ENCODE measurements at places on chromosomes 4 and X.

- no peak for DNase-seq
These were observed 55.4 kb downstream of the C4orf51 start for GRCh38 chr4:145735347-145735675.

- peak; percentile 7 for DNase-seq
These were observed 121.9 kb downstream of the GLRA3 start for GRCh38 chr4:174707051-174707676.

GRCh38 chrX:3295731-3296130, 50.7 kb downstream of the MXRA5 start:
- DNase-seq = peak; percentile 3

GRCh38 chrX:84339507-84340364, 151.7 kb upstream of the RPS6KA6 start:
- no peak for DNase-seq

GRCh38 chr4:123776267-123776666, 379.7 kb downstream of the SPRY1 start:
- no peak for DNase-seq

- no peak for DNase-seq
These were observed 814.6 kb upstream of the FRG1 start for GRCh38 chr4:189126040-189126439.

GRCh38 chr4:181319629-181320028, 923.6 kb upstream of the TENM3 start:
- no peak for DNase-seq

GRCh38 chrX:9706421-9706820, 59.2 kb downstream of the GPR143 start:
- no peak for DNase-seq

GRCh38 chr4:74018116-74018515, 19.6 kb upstream of the CXCL5 start:
- no peak for DNase-seq

DNA sequence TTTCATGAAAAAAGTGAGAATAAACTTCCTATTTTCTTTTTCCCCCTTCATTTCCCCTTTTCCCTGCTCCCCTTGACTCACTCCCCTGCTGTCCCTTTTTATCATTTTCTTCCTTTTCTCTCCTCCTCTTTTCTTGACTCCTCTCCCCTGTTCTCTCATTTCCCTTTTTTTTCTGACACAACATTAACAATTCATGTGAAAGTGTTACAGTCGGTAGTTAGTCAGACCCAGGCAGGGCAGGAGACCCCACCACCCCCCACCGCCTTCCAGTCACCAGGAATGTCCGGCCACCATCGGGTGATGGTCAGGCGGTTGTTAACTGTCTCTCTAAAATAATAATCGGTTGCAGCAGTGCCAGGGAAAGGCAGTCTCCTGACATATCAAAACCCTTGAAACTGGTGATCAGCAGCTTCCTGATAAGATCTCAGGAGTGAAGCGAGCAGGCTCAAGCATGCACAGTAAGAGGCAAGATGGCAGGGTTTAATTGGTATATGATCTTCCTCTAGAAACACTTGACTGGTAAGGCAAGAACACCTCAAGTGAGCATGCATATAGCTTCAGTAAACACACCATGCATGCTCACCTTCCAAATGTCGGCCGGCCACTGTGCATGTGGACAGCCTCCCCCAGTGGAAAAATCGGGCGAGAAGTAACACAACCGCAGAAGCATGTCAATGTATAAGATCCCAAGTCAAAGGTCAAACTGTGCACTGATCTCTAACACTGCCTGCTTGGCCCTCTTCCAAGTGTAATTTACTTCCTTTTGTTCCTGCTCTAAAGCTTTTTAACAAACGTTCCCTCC, 191.4 kb downstream of the NDST4 start:
- no peak for DNase-seq

DNA sequence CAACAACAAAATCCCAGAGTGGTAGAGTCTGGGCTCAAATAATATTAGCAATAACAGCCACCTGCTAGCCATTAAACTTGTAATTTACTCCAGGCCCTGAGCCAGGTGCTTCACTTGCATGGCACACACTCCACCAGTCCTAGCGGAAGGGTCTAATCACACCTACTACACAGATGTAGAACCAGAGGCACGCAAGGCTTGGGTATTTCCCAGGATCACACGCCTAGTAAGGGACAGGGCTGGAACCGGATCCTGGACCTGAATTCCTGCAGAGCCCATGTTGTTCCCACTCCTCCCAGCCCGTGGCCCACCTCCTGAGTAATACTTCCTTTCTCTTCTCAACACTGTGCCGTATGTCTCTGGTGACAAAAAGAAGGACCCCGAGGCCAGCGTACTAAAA, 5.7 kb downstream of the MAGEA1 start:
- no peak for DNase-seq

GRCh38 chr4:955161-955921, 18.0 kb downstream of the DGKQ start:
- no peak for DNase-seq

DNA sequence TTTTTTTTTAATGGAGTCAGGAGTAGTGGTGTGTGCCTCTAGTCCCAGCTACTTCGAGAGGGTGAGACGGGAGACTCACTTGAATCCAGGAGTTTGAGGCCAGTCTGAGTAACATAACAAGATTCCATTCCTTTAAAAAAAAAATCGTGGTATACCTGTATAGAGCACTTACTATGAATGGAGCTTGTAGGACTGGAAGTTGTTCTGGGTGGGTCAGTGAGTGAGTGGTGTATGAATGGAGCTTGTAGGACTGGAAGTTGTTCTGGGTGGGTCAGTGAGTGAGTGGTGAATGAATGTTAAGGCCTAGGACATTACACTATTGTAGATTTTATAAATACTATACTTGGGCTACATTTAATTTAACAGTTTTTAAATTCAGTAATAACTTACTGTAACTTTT, 2.9 kb upstream of the SLC10A7 start:
- DNase-seq = no peak

GRCh38 chr4:73853246-73853704, at the start of gene PF4V1:
TSS of gene PF4V1 (plus strand) at chr4:73853296. CDS start at chr4:73853363, 67 bp downstream.
- no peak for DNase-seq

DNA sequence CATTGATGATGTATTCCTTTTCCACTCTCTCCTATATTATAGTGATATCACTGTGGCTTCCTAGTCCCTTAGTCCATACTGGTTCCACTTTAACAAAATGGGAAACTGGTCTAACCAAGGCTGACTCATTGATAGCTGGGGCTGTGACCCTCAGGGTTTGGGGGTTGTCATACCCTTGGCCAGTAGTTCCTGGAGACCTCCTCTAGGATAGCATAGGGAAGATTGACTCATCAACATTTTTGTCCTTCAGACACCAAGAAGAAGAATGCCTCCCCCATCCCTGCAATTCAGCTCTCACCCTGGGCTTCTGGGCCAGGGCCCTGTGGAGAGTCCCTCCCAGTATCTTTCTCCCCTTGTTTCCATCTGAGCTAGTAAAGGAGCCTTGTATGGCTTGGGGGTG, 68.8 kb upstream of the PRPS1 start:
- no peak for DNase-seq

GRCh38 chr4:117971403-117971802, 62.9 kb upstream of the NDST3 start:
- no peak for DNase-seq

GRCh38 chr4:142473218-142473959, 372.7 kb downstream of the INPP4B start:
- DNase-seq = no peak

GRCh38 chrX:21225643-21226042, 148.6 kb upstream of the CNKSR2 start:
- no peak for DNase-seq

Data from activated CD8-positive, alpha-beta T cell treated with anti-CD3 and anti-CD28 coated beads for 36 hours (primary cell).